Stimulated activated CD4-positive, alpha-beta T cell treated with anti-CD3 and anti-CD28 coated beads, Interleukin-12 subunit alpha, Interleukin-12 subunit beta, amount 100 ng/mL, for 48 hours (primary cell): ENCODE measurements at places on chromosomes 4 and X.

- DNase-seq, result no peak
These were observed 434.3 kb upstream of the FAT1 start for GRCh38 chr4:187158003-187158402.

DNA sequence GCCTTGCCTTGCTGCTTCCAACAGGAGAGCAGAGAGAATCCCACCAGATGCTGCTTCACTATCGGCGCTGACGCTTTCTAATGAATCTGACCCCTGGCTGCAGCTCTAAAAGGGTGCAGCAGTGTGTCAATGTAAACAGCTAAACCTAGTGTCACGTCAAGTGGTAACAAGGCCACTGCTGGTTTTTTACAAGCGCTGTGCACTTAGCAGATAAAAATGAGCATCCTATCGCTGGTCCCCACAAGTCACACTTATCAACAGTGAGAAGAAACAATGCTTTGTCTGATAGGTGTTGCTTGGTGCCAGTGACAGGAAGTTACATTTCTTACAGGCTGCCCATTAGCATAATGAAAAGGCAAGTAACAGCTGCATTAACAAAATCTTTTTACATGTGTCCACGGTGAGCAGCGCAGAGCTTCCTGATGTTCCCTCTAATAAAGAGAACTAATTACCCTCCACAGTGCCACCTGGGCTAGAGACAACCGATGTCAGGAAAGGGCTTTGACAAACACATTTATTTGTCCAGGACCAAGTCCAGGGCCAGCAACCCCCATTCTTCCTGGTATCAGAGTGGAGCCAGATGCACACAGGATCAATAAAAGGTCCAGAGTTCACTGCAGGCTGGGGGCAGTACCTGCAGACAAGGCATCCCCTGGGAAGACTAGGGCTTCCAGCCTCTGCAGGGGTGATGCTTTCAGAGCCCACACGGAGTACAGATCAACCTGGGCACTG lies 176.0 kb downstream of the MGST2 start:
- no peak for DNase-seq

DNA sequence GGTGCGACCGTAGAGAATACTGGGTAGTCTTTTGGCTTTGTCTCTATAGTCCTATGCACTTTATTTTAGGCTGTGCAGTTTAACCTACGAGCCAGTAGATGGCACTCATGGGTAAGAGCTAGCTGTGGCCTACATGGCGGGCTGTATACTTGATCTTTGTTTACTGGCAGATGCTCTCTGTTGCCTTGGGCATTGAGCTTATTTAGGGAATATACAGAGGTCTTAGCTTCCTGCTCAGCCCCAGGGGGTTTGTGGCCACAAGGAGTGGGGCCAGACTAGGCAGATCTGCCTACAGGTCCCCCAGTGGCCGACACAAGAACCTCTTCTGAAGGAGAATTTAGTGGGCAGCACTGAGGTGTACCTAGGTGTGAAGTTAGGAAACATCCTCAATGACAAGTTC lies 227.6 kb upstream of the HDX start:
- DNase-seq, result peak; percentile 2

DNA sequence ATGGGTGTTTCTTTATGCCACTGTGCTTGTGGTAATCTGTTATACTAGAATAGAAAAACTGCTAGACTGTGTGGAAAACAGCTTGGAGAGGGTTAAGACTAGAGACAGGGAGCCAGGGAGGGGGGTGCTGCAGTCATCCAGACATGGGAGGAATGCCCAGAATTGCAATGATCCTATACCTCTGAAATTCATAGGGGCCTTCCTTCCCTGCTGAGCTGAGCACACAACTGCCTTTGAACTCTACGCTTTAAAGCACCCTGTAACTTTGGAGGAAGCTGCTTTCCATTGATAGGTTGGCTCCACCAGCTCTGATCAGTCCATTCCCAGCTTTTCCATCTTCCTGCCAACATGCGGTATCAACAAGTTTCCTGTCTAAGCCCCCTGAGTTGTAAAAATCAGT lies 155.9 kb upstream of the RASGEF1B start:
- DNase-seq, result no peak

DNA sequence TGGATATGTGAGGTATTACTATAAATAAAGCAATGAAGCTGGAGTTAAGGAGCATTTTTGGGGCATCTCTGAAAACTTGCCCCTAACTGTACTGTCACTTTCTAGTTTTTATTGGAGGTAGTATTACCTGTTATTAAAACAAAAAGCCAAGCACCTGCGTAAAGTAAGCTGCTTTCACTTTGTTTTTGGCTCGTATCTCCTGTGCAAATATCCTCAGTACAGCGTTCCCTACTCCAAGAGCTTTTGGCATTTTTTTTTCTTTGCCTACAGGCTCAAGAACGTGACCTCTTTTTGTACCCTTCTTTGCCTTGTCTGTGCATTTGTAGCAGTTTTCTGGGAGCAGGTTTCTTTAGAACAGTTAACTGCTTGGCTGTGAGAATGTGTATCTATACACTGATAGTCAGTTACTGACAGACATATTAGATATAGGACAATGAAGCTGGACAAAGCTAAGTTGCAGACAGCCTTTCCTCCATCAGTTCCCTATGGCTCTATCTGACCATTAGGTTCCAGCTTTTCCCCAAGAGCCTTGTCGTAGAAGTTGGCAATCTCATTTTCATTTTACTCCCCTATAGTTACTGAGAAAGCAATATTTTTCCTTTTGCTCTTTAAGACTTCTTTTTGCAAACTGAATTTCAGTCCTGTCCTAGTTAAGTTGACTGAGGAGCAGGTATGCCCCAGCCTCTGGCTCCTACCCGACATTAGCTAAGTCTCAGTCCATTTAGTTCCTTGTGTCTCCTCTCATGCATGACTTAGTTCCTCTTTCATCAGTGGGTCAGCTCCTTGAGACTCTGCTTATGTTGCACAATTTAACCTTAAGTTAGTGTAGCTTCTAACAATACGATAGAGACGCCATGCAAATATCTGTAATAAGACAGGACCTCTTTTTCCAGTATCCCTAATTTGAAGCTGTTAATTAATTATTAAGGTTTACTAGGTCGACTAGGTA lies 71.5 kb upstream of the HPRT1 start:
- no peak for DNase-seq

- DNase-seq, result no peak
These were observed 60.4 kb downstream of the PCDH18 start for GRCh38 chr4:137471895-137472294.

DNA sequence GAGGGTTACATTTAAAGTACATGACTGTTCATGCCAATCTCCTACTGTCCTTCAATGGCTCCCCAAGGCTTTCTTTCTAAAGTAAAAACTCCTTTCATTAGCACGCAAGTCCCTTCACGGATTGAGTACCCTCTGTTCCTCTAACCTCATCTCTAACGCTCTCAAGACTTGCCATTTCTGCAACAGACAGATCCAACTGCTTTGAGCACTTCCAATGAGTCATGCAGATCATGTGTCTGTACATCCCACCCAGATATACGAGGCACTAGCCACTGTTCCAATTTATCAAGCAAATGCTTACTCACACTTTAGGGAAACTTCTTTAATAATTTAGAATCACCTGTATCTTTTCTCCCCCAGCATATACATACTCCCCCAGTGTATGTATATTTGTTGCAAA lies 332.5 kb upstream of the ZFP42 start:
- no peak for DNase-seq

GRCh38 chrX:44267861-44268260 lies 75.6 kb downstream of the EFHC2 start:
- no peak for DNase-seq

DNA sequence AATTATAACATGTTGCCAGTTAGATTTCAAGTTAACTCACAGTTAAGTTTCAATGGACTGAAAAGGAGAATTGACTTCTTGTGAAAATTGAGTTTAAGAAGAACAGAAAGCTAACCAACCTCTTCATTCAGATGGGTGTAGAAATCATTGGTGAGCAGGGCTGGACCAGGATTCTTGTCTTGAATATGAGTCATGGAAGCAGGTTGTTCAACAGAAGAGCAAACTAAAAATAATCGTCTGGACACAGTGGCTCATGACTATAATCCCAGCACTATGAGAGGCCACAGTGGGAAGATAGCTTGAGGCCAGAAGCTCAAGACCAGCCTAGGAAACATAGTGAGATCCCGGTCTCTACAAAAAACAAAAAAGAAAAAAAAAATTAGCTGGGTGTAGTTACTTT lies 98.2 kb downstream of the ARSJ start:
- no peak for DNase-seq

GRCh38 chr4:36172656-36173055 lies 71.7 kb downstream of the ARAP2 start:
- DNase-seq, result no peak

GRCh38 chr4:29565256-29565655 lies 1154.9 kb upstream of the PCDH7 start:
- no peak for DNase-seq

DNA sequence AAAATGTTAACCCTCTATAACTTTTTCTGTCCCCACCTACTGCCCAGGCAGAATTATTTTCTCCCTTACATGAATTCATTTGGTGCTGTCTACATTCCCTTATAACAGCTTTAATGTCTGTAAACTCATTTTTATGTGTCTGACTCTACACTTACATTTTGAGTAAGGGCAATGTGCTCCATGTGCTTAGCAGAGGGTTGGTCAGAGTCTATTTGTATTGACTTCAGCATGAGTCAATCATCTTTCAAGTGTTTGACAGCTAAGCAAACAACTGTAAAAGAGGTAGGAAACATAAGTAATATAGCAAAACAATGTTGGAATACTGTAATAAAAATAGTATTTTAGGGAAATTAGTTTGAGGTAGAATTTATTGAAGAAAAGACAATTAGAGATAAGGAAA lies 6.3 kb downstream of the IL15 start:
- DNase-seq, result no peak

DNA sequence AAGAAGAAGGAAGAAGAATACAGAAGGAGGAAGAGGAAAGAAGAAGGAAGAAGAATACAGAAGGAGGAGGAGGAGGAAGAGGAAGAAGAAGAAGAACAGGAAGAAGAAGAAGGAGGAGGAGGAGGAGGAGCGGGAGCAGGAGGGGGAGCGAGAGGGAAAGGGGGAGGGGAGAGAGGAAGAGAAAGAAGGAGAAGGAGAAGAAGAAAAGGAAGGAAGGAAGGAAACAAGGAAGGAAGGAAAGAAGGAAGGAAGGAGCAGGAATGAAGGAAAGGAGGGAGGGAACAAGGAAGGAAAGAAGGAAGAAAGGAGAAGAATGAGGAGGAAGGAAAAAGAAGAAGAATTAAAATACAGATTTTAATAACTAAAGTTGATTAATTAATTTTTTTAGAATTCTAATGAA lies 82.5 kb upstream of the PTPN13 start:
- DNase-seq, result no peak

- no peak for DNase-seq
These were observed 1100.2 kb upstream of the INTU start for GRCh38 chr4:126532527-126532926.

DNA sequence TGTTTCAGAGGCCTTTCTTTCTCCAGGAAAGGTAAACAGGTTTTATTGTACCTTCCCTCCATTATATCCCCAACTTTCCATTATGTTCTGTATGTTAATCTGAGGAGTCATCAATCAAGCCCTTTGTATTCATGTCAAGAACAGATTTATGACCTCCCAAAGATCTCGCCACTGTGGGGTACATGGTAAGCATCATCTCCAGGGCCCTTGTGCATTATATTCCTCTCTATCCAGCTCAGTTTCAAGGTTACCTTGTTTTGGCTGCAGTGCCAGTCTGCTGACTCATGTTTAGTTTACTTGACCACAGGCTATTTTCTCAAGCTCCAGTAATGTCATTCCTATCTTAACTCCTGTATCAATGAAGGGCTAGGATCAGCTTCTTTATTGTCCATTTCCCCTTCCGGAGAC lies 125.1 kb upstream of the FRMPD4 start:
- DNase-seq, result no peak

DNA sequence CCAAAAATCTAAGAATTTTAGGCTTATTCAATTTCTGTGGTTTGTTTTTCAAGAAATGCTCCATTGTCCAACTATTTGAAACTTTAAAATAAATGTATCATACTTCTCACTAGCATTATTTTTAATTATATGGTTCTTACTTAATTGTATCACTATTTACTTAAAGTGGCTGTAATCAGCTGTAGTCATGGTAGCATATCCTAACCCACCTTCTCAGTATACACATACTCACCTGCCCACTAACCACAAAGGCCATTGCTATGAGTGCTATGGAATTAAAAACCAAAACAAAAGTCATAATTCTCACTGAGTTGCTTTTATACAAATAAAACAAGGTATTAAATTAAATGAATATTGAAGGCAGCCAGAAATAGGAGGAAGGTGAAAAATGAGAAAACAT lies 5.0 kb downstream of the FBXO8 start:
- DNase-seq, result no peak

- no peak for DNase-seq
These were observed 46.6 kb downstream of the CD40LG start for GRCh38 chrX:136694431-136695087.

GRCh38 chr4:183347566-183347965 lies 25.3 kb upstream of the CLDN24 start:
- no peak for DNase-seq

DNA sequence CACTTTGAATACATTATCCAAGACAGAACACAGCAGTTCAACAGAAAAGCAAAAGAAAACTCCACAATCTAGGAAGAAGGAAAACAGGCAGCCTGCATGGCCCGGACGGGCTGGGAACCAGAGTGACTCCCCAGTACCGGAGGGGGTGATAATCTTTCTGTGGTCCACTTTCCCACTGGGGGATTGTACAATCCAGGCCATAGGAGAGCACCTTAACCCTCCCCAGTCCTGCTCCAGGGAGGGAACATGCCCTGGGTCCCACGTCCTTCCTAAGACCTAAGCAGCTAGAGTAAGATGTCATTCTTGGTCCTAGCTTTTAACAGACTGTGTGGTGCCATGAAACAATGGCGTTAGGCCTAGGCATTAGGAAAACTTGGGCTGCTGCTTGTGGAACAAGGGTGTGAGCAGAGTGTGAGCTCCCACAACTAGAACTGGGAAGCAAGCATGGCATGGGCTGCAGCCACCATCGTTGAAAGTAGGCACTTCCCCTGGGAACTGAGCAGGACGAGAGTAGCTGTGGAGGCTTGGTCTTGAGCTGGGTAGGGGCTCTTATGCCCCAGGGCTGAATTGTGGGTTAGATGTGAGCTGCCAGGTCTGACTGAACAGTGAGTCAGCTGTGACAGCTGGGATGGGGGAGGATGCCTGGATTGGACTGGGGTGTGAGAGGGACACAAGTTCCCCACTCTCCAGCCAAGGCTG lies 42.4 kb downstream of the NAT8L start:
- no peak for DNase-seq

DNA sequence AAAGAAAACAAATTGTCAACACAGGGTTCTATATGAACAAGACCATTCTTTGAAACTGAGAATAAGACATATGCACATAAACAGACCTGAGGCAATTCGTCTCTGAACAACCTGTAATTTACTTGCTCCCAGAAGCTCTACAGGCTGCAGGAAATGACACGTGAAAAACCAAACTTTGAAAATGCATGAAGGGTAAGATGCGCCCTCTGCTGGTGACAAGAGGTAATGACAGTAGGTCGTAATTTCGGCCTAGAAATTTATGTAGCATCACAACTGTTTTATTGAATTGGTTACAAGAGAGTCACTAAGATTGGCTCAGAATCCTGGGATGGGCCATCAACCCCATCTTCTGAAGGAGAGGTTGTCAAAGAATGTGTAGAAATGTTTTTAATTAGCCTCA lies 276.5 kb downstream of the PPP4R3C start:
- no peak for DNase-seq
